HFFc6 (cell line): ENCODE measurements at places on chromosomes 6 and 20.

- DNase-seq = peak; percentile 42
These were observed 125.0 kb downstream of the TBX18 start for GRCh38 chr6:84639396-84639795.

GRCh38 chr6:109458774-109459531, 3.4 kb upstream of the MICAL1 start:
- DNase-seq = no peak

- DNase-seq = no peak
These were observed 25.5 kb upstream of the PXDC1 start for GRCh38 chr6:3776881-3777507.

DNA sequence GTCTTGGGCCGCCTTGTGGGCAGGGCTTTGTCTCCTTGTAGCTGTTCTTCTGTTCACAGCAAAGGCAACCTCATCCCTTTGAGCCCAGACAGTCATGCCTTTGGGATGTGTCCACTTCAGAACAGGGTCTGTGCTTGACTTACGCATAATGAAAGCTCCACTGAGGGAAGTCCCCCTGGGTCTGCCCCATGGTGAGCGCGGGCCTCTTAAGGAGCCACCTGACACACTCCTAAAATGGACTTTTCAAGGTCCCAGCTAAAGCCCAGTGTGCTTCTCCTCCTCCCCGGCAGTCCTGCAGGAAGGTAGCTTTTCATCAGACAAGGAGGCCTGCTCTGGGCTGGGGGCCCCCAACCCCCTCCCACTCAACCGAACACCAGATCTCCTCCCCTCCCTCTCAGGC, 24.9 kb upstream of the PMEPA1 start:
- no peak for DNase-seq

GRCh38 chr20:58407966-58408557, 19.0 kb downstream of the VAPB start:
- DNase-seq = no peak
